ENCODE measurements at places on chromosomes 16 and 17.
A peak's percentile ranks its signal among the peaks of the same experiment; 100 is the strongest.

GRCh38 chr16:24609740-24610415, 70.5 kb downstream of the RBBP6 start:
- peak overlapping the region; percentile 59 for H3K4me3 ChIP-seq
- no peak overlapping the region for H3K27ac ChIP-seq
- H3K36me3 ChIP-seq: no peaks in the 10 kb centered on the region
- peaks cover 12% of the 10 kb centered on the region for H3K4me1 ChIP-seq
- peak; percentile 78 for DNase-seq

- H3K4me1 ChIP-seq: no peaks in the 10 kb centered on the region
- DNase-seq: peak; percentile 21
- H3K36me3 ChIP-seq: no peaks in the 10 kb centered on the region
- H3K27ac ChIP-seq: no peak overlapping the region
- H3K27me3 ChIP-seq: peaks cover 68% of the 10 kb centered on the region
Observed at GRCh38 chr17:7825206-7825990, 8.6 kb upstream of the KDM6B start.

GRCh38 chr17:81398176-81398831, 3.0 kb downstream of the BAHCC1 start:
- H3K27me3 ChIP-seq: peaks cover 37% of the 10 kb centered on the region
- peaks cover 40% of the 10 kb centered on the region for H3K4me1 ChIP-seq
- peak overlapping the region; percentile 96 for H3K4me3 ChIP-seq
- peak overlapping the region; percentile 100 for H3K27ac ChIP-seq
- H3K36me3 ChIP-seq: no peaks in the 10 kb centered on the region
- DNase-seq: peak; percentile 75

DNA sequence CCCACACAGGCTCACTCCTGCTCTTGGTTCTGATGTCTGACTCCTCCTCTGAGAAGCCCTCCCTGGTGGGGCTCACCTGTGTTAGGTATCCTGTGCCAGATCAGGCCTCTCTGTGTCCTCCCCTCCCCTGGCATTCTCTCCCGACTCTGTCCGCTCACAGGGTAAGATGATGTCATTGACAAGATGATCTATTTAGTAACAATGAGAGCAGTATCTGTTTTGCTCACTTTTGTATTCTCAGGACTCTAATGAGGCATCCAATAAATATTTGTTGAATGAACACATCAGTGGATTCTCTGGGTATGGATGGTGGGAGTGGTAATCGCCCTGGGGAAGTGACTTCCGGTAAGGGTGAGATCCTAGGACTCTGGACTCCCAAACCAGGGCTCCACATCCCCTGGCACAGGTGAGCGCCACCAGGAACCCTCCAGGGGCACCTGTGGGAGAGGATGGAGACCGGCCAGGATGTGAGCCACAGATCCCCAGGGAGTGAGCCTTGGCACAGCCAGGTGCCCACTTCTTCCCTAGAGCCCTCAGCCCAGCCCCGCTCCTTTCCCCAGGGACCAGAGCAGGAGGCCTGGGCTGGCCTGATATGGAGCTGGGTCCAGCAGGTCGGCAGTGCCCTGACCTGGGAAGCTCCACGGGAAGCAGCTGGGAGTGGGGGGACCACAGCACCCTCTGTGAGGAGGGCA, 5.4 kb upstream of the HAP1 start:
- H3K4me1 ChIP-seq: peaks cover 4% of the 10 kb centered on the region
- H3K27me3 ChIP-seq: peaks cover 31% of the 10 kb centered on the region
- no peaks in the 10 kb centered on the region for H3K36me3 ChIP-seq
- H3K4me3 ChIP-seq: no peak overlapping the region

- H3K4me3 ChIP-seq: peak overlapping the region; percentile 96
- H3K27ac ChIP-seq: no peak overlapping the region
- no peak for DNase-seq
- H3K4me1 ChIP-seq: peaks cover 14% of the 10 kb centered on the region
Observed at GRCh38 chr16:3113765-3114479, 1.5 kb downstream of the ZNF205 start.
